CD4-positive, CD25-positive, alpha-beta regulatory T cell (primary cell): ENCODE measurements at places on chromosomes 1 and 21.
A peak's percentile ranks its signal among the peaks of the same experiment; 100 is the strongest.

DNA sequence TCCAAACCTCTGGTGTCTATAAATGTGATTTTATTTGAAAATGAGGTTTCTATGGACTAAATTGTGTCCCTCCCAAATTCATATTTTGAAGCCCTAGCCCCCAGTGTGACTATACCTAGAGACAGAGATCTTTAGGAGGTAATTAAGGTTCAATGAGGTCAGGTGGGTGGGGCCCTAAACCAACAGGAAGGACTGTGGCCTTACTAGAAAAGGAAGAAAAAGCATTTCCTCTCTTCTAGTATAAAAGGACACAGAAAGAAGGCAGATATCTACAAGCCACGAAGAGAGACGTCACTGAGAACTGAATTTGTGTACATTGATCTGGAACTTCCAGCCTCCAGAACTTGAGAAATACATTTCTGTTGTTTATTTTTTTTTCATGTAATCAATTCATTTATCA lies 123.1 kb upstream of the RUNX1 start:
- DNase-seq, result peak; percentile 26

DNA sequence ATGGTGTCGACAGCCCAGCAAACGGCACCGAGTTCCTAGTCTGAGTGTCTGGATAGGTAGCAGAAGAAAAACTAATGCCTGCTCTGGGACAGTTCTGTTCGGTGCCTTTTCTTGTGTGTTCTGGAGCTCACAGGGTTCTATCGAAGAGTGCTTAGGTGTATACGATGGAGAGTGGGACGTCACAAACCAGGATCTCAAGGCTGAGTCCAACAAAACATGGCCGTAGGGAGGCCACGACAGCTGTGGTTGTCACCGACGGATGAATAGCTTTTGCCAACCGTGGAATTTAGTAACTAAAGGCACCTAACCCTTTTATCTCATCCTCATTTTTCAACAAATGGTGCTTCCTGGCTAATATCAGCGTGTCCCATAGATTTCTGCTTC lies 635 bp upstream of the SYNJ1 start:
- DNase-seq, result no peak

- no peak for DNase-seq
These were observed 40.9 kb upstream of the CCDC27 start for GRCh38 chr1:3711381-3711779.

GRCh38 chr21:19523746-19524145 lies 1120.2 kb upstream of the TMPRSS15 start:
- no peak for DNase-seq

GRCh38 chr1:193054169-193054675 lies 4.9 kb downstream of the UCHL5 start:
- DNase-seq, result no peak
